Keratinocyte (primary cell): ENCODE measurements at places on chromosomes 1 and 21.
A peak's percentile ranks its signal among the peaks of the same experiment; 100 is the strongest.

- no peak for DNase-seq
These were observed 127.3 kb downstream of the GABPA start for GRCh38 chr21:25862112-25862511.

DNA sequence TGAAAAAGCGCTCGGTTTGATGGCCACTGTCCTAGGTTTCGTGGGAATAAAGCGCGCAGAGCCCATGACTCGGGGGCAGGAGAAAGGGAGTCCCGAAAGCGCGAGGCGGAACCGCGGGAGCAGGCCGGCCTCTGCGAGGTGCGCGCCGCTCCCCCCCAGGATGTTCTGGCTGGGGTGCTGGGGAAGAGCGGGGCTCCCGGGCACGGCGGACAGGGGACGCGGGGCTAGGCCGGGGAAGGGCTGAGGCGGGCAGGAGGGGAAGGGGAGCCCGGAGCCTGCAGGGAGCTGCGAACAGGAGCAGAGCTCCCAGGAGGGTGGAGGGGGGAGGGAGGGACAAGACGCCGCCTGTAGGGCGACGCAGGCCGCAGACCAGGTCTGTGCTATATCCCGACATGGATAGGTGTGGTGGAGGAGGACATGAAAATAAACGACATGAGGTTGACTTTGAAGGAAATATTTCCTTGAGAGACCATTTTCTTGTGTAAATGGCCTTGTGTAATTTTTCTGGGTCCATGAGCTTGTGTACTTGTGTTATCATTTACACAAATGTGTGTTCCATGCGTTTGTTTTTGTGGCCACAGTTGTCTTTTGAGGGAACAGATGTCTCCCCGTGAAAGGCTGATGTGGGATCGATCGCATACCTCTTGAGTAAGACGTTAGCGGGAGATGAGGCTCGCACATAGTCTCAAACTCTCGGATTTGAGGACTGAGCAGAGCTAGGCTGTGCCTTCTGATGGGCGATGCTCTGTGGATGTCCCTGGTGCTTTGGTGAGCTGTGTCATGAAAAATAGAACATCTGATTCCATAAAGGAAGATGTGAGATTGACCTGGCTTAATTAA lies 1.3 kb downstream of the PCNT start:
- no peak for DNase-seq

DNA sequence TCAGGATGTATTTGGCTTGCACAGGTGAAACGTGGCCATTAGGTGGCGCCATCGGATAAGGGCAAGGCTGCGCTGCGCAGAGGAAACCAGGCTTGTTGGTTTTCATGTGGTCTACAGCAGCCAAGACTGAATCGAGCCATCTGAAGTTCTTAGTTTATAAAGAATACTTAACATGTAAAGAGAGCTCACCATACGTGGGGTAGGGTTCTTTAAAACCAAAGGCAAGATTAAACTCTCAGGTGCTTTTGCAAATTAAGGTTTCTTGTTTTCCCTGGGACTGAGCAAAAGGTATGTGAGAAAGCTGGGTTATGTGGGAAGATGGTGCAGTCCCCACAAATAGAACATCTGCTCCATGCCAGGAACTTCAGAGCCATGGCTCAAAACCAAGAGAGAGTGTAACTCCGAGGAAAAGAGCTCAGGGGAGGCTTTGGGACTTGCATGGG lies 9.3 kb downstream of the MASP2 start:
- peak; percentile 69 for DNase-seq

DNA sequence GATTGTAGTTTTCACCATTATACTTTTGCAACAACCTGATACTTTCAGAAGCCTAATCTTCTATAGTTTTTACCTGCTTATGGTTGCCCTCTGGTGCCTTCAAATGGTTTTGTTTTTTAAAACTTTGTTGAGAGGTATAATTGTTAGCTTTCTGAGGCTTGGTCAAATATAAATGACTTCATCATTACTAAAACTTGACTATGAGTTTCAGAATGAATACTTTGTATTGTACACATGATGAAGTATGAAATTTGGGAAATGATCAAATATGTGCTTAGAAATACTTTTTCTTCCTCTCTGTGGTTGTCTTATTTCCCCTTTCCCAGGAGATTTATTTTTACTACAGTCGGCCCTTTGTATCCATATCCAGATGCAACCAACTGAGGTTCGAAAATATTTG lies 151.8 kb upstream of the B3GALT2 start:
- DNase-seq: no peak

DNA sequence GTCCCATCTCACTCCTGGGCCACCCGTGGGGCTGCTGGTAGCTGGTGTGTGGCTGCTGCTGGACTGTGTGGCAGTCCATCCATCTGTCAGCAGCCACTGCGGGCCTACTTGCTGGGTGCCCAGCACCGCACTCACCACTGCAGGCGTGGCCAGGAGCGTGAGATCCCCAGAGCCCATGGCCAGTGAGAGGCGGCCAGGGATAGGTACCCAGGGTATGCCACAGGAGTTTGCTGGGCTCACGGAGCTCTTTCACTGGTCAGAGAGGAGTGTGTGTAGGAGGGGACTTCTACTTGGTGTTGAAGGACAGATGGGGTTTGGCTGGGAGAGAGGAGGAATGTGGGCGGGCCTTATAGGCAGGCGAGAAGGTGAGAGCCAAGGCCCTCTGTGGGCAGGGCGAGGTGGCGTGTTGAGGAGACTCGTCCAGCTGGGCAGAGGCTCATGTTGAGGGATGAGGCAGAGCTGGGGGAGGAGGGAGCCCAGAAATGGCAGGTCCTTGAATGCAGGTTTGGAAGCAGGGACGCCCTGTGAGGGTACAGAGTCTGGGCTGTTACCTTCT lies 15.0 kb downstream of the QSOX1 start:
- DNase-seq: no peak

DNA sequence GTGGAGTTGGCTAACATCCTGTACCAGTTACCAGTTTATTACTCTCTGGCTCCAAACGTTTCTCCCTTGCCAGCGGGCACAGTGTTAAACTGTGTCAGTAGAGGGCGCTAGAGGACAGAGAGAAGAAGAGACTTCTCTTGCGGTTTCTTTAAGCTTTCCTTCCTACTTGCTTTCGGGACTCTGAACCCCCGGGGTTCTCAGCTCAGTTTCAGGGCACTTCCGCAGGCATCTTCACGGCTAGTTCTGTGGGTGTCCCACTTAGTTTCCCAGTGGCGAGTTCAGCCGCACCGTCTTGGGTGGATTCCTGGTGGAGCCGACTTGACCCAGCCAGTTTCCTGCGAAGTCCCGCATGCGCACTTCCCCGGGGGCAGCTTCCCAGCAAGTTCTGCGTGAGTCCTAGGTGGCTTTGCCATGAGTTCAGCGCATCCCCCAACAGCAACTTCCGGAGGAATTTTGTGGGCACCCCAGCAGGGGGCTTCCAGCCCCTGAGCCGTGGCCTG lies 37.9 kb upstream of the BTG2 start:
- DNase-seq: peak; percentile 80

DNA sequence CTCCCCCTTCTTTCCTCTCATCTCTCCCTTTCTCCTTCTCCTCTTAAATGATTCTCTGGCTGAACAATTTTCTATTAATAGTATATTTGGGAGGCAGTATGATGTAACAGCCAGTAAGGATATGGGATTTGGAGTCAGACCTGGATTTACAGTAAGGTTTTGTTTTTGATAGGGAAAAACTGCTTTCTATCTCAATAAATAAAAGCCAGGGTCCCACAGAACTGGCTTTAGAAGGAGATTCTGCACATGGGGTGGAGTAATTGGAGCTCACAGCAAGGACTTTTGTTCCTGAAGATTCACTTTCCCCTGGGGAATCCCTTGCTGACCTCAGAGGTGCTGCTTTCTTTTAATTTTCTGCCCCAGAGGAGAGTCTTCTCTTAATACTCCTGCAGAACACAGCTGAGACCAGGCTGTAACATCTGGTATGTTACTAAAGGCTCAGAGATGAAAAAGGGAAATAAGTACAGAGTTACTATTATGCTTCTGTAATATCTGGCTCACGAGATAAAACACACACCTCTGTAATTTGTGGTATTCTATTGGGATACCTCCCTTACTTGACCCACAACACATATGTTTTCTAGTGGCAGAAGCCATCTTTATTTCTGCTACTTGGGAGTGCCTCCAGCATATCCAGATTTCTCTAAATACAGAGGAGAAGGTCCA lies 13.4 kb downstream of the EPB41 start:
- no peak for DNase-seq

- no peak for DNase-seq
These were observed 304.3 kb downstream of the MATN1 start for GRCh38 chr1:30418939-30419720.
